NCI-H226 (cell line): ENCODE measurements at places on chromosomes 6 and 20.

DNA sequence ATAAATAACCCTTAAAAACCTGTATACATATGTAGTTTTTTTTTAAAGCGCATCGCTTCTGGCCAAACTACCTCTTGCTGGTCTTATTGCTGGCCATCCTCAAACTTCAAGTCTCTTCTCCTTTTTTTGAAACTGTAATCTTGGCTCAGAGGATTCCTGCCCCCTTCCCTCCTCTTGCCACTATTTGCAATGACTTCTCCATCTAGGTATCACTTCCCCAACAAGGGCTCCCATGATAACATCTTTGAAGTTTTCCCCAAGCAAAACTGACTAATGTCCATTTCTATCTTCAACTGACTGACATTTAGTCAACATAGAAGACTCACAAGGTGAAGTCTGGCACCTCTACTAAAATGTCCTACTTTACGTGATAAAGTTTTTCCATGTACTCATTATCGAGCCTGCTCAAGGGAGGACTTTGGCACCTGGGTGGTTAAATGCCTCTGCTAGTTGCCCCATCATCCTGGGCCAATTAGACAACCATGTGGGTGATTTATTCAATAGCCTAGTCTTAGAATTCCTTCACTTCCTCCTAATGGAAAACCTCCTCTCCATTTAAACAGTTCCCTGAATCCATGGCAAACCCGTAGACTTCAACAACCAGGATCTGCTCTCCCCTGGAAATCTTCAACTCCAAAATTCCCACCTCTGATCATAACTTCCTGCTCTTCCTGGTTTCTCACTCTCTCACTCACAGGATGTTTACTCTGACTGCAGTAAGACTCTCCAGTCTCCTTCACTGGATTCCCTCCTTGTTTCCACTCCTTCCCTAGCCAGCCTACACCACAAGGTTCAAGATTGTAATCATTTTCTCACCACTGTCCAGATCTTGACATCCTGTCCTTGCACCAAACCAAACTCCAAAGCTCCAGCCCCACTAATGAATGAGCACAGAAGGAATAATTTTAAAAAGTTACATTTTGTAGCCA, 9.4 kb upstream of the PLAGL1 start:
- no peak for DNase-seq

DNA sequence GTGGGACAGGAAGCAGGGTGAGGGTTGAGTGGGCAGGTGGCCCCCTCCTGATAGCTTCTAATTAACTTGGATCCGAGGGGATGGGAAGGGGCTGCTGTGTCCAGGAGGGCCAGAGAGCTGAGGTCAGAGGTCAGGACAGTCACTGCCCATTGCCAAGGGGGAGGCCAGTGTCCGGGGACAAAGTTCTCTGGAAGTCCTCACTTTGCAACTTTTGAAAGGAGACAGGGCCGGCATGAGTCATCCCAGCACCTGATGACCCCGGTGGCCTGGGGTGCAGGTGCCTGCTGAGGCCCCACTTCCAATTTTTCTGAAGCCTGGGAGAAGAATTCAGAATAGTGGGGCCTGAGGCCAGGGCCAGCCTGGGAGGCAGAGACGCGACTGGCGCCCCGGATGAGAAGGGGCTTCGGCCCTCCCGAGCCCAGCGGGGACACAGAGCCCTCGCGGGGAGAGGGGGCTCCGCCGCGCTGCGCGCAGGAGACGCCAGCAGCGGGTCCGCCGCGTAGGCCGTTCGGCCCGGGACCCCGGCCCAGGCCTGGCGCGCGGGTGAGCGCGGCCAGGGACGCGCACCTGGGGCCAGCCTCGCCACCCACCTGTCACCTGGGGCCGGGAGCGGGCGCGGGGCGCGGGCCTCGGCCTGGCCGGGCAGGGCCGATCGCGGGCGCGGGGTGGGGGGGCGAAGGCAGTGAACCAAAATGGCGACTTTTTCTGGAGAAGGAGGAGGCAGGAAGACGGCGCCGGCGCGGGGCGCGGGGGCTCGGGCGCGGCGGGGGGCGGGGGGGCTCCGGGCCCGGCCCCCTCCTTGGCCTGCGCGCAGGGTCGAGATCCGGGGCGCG, 586 bp downstream of the ZNF512B start:
- DNase-seq = no peak

DNA sequence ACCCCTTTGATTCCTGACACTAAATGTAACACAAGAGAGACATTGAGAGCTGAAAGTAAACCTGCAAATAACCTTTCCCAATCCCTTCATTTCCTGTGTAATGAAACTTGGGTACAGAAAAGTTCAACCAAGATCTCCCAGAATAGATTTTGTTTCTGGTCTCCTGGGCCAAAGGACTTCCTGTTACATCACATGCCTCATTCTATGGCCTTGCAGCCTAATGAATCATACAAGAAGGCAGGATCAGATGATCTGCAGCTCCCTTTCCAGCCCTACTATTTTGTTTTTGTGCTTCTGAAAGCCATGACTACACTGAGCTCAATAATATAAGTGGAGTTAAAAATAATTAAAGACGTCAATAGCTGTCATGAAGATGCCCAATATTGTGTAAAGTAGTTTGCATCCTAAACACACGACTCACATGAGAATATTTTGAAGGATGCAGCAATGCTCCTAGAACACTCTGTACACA, 73.4 kb upstream of the NOX3 start:
- peak; percentile 71 for DNase-seq

- no peak for DNase-seq
These were observed 72.0 kb upstream of the THEMIS start for GRCh38 chr6:127972815-127973214.

GRCh38 chr6:74834967-74835366, 370.9 kb downstream of the COL12A1 start:
- DNase-seq = no peak

- DNase-seq = no peak
These were observed 5.4 kb downstream of the NQO2 start for GRCh38 chr6:3005077-3005476.

DNA sequence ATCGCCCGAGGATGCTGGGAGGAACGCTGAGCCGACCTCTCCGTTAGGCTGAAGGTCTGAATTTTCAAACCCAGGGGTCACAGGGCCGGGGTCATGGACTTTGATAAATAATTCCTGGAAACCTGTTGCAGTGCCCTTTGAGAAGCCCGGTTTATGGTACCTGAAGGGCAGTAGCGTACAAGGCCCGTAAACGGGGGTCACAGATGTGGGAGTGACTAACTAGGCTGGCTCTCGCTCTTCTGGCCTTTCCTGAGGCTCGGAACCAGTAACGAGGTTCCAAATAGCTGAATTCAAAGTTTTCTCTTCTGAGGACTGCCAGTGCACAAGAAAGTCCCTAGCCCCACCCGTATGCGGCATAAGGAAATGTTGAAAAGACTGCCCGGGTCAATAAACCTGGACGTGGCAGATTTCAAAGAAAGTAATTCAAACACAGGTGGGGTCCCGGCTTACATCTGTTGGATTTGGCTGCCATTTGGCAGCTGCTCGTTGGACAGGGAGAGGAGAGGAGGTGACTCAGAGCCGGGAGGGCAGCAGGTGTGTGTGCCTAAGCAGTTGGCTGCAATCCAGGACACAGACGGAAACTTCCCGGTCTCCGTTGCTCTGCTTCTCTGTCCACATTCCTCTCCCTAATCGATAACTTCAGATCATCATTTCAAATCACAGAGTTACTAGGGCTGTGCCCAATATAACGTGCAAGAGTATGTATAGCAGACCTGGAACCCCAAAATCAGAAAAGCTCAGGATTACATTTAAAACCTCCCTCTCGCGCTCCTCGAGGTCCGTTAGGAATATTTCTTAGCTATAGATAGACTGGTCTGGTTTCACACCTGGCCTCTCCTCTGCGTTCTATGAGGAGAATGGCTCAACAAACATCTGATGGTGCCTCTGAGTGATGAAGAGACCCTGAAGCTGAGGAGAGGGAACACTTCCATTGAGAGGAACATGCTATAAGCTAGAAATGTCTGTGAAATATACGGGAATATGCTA, 765 bp upstream of the GMDS start:
- DNase-seq = no peak

DNA sequence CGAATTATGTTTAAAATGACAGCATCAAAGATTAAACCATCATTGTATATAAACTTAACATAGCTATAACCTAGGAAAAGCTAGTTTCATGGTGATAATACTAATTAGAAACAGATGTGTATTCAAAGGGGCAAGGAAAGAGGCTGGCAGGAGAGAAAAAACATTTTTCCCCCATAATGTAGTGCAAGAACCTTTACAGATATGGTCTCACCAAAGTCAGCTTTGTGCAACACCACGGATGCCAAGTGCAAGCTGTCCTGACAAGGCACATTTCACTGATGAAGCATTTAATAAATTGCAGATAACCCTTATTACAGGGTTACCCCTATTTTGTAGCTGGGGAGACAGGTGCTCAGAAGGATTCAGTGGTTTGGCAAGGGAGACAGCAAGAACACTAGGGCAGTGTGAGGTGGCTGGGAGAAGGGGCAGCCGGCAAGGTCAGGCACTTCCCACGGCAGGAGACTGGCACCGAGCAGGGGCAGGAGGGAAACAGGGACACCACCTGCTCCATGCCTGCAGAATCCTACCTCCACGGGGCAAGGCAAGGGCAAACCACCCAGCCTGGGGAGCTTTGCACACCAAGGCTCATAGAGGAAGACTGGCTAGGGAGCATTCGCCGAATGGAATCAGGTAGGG, 6.5 kb downstream of the RPS6KA2 start:
- DNase-seq = no peak

- no peak for DNase-seq
These were observed 46.2 kb upstream of the SUPT3H start for GRCh38 chr6:45423824-45424450.

DNA sequence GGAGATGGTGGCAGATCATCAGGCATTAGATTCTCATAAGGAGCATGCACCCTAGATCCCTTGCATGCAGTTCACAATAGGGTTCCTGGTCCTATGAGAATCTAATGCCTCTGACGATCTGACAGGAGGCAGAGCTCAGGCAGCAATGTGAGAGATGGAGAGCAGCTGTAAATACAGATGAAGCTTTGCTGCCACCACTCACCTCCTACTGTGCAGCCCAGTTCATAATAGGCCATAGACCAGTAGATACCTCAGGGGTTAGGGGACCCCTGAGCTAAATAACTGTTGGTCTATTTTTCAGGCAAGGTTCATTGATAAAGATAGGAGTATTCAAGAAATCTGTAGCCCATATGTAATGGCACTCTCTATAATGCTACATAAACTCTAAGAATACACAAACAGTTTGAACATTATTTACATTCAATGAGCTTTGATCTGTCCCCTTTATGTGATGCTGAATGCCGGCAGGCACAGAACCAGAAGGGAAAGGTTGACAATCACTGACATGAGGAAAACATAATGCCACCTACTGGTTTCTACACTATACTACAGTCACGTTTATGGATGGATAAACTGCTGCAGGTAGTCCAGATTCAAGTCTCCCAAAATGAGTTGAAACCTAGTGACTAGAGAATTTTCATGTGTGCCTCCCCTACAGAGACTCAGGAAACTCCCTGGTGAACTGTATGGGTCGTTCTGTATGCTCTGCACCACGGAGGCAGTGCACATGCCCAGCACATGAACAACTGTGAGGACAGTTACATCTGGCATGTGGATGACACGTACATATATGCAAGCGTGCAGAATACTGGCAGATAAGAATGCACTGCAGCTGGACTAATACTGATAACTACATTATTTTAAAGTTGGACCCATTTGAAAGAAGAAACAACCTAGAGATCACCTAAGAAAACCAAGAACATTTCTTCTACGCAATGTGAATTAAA, 72.0 kb downstream of the DST start:
- no peak for DNase-seq

DNA sequence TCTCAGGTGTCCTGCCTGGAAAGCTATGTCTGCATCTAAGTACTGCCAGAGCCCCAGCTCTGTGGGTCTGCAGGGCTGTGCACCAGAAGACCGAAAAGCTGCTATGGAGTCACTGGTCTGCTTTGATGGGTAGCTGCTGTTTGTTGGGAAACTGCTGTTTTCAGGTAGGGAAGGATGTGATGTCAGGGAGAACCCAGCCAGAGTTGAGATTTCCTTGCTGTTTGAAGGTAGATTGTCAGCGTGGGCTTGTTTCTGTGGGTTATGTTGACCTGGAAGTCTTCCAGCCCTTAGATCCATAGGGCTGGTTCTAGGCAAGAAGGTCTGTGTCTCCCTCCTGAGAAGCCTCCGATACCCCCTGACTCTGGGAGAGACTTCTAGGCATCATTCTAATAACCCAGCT, 12.2 kb upstream of the SHLD1 start:
- DNase-seq = no peak

DNA sequence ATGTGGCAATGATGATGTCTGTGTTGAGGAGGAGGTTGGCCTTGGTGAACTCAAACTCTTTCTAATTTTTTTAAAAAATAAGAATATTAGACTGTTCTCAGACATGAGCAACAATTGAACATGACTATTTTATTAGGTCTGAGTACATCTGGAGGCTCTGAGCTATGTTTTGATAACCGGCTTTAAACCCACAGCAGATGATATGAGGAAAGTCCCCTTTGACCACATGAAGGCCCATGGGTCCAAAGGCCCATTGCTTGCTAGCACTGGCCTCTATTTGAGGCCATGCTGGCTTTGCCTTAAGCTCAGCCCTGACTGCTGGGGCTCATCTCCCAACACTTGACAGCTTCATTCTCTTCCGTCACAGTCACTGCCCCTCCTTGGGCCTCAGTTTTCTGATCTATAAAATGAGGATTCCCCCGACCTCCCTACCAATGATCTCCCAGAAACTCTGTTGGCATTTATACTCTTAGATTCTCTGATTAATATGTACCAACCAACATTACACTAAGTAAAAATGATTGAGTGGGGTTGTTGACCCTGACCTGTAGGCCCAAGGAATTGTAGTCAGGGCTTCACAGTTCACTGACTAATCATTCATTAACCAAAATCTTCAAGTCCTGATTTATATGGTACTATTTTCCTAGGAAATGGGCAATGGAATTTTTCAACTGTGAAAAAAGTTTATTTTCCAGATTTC, 23.9 kb upstream of the TINAG start:
- DNase-seq = no peak
